ENCODE measurements at places on chromosomes 3 and 15.

DNA sequence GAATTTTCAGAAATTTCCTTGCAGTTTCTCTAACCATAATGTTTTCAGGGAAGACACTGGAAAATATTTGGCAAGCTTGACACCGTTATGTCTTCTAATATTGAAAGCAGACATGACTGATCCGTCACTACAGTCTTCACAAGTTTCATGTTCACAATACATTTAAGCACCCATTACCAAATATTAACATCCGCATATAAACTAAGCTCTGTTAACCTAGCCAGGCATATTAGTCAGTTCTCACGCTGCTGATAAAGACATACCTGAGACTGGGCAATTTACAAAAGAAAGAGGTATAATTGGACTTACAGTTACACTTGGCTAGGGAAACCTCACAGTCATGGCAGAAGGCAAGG lies 162.7 kb upstream of the LYSMD4 start:
- DNase-seq: no peak

- DNase-seq: no peak
These were observed 358.4 kb upstream of the PROK2 start for GRCh38 chr3:72143322-72143721.

DNA sequence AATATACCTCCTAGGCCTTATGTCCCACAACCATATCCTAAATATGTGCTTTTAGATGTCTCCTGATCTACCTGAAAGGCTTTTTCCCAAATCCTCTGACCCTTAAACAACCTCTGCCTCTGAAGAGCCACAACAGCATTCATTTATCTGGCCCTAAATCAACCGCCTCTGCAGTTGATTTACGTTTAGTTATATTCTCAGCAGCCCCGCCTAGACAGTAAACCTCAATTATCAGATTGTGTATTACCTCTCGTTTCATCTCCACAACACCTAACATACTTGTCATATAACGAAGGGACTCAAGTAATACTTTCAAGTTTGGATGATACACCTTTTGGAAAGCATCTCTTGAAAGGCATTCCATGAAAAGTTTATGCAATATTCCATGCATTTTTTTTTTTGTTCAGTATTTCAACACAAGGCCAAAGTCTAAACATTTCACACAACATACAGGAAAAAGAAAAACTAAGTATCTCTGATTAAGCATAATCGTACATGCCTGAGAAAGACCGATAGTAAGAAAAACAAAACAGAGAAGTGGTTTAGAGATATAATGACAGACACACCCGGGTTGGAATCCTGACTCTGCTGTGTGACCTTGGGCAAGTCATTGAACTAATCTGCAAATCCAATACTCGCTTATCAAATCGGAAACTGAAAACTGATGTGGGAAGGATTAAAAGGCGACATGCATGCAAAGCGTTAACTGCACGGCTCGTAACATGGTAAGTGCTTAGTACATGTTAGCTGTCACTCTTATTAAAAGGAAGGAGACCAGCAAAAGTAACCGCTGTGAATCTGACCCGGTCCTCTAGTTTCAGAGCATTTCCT lies 778 bp downstream of the CRBN start:
- DNase-seq: no peak

- DNase-seq: no peak
These were observed 6.1 kb upstream of the IFT57 start for GRCh38 chr3:108228286-108228685.

- no peak for DNase-seq
These were observed 133.5 kb upstream of the STT3B start for GRCh38 chr3:31399271-31399670.

DNA sequence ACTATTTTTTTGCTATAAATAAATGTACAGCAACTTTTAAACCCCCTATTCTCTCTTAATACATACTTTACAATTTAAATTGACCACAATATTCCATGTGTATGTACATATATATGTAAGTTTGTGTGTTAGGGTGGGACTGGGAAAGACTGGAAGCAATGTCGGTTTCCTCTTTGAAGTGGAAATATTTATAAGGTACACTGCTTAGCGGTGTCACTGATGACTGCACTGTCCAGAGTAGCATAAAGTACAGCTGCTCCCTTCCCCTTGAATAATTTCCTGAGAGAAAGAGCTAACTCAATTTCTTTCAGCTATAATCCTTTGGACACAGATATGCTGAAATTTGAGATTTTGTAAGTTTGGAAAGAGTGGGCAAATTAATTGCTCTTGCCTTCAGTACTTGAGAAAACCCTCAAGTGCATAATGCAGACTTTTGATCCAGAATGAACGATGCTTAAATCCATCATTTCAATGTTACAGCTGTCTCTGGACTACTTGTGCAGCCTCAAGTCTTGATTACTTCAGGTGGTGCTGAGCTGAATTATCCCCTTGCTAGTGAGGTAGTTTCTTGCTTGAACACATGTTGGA lies 267.0 kb upstream of the CFAP20DC start:
- DNase-seq: no peak

- no peak for DNase-seq
These were observed 474.0 kb downstream of the MECOM start for GRCh38 chr3:169189486-169189885.

DNA sequence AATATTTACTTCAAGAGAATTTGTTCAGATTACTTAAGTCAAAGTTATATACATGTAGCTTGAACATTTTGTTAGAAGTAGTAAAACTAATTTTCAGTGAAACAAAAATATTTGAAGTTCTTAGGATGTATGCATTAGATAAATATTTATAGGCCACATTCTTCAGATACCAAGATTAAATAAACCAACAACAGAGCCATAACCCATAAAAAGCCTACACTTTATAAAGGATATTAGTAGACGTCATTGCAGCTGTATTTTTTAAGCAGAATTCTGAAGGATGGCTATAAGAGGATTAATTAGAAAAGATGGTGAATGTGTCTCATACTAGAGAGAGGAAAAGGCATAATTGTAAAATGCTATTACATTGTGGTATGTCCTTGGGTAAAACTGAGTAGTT lies 449.7 kb upstream of the ALCAM start:
- DNase-seq: no peak

GRCh38 chr3:177491296-177492032 lies 294.2 kb upstream of the TBL1XR1 start:
- no peak for DNase-seq

- no peak for DNase-seq
These were observed 555.9 kb downstream of the IGSF11 start for GRCh38 chr3:118478706-118479276.

All from thoracic aorta (tissue), 2 donors.